Activated T-helper 1 cell treated with anti-CD3 and anti-CD28 coated beads, Interleukin-2, amount 50 U/mL, for 16 hours (primary cell): ENCODE measurements at places on chromosomes 2 and 18.

DNA sequence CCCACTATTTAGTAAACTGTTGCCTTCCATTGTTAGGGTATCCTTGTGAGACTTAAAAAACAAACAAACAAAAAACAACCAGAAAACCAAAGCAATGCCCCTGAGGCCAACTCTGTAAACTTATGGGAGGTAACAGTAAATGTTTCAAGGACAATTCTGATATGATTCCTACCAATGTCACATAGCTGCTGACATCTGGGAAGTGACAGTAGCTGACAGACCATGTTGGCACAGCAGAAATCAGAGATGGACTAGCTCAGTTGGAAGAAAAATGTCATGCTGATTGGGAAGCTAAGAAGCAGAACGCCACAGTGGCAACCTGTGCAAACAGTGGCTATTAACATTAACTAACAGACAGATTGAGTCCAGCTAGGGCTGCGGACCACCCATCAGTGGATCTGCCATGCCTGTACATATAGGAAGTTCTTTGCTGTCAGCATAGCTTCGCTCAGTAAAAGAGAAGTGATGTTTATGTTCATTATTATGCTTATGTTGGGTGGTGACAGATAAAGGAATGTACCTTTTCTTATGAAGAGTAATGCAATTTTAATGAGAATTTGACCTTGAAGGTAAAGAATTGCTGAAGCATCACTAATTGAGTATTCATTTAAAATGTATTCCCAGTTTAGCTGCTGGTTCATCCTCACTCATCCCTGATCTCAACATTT, 180.6 kb downstream of the PARD3B start:
- DNase-seq, result no peak

DNA sequence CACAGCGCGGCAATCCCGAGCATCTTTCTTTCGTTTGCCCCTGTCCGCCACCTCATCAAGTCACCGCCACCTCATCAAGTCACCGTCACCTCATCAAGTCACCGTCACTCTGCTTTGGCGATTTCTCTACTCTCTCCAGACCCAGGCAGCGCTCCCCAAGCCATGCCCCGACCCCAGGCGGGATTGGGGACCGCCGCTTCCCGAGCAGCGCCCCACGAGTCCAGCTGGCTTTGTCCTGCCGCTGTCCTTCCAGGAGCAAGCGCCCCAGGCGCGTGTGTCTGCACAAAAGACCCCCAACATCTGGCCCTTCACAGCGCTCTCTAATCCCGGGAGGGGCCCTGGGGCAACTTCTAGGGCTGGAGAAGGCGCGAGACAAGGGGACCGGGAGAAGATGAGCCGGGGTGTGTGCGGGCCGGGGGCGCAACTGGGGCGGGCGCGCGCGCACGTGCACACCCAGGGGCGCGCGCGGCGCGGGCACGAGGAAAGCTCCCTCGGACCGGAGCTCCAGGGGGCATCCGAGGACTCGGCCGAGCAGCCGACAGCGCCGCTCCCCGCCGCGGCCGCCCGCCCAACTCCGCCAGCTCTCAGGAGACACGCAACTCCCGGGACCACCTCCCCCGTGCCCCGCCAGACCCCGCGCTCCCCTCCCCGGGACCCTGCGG, 633 bp upstream of the RNF152 start:
- no peak for DNase-seq

GRCh38 chr2:129923265-129924091, 56.0 kb upstream of the RAB6C start:
- no peak for DNase-seq

DNA sequence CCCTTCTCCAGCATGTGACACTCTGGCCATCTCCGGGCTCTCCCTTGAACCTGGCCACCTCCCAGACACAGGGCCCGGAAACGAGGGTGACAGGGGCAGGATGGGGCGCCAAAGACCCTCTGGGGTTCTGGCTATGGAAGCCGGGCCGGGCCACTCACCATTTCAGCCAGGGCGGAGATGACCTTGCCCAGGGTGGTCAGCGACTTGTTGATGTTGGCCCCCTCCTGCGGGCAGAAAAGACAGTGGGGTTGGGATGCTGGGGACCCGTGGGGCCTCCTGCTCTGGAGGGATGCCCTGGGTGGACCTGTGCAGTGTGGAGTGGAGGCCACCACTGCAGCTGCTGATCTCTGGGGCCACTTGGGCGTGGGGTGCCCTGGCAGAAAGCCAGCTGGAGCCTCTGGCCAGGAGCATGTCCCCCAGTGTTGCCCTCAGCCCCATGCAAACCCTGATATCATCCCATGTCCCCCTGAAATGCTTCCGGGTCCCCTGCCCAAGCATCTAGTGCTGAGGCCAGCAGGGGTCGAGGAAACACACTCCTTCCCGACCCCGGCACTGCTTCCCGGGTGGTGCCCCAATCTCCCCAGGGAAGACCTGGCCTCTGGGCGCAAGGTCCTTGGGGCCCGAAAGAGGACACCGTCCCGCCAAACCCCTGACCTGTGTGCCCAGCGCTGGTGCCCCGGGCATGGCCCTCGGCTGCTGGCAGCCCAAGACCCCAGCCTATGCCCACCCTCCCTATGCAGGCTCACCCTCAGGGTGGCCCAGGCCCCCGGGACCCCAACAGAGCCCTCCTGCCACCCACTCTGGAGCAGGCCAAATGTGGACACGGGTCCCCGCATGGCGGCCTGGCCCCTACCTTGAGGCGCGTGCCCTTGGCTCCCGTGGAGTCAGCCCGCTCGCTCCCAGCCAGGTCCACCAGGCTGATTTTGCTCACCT, 36.9 kb downstream of the KIF1A start:
- no peak for DNase-seq

DNA sequence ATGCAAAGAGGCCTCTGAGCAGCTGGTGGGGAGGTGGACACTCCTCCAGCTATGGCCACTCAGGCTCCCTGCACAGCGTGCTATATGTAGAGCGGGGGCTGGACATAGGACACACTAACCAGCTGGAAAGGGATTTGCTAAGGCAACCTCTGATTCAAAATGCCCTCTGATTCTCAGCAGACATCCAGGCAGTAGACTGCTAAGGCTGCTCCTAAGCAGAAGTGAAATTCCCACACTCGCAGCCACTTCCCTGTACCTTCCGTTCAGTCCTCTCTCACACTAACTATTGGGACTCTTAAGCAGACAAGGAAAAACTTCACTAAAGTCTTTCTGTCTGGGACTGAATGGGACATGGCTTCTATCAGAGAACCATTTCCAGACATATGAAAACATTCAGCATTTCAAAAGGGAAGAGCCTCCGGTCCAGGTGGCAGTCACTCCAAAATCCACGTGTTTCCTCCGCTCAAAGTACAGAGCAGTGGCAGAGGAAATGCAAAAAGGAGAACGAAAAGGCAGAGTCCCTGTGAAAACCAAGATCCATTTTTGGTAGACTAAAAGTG, 265.8 kb downstream of the TTC32 start:
- DNase-seq, result no peak

DNA sequence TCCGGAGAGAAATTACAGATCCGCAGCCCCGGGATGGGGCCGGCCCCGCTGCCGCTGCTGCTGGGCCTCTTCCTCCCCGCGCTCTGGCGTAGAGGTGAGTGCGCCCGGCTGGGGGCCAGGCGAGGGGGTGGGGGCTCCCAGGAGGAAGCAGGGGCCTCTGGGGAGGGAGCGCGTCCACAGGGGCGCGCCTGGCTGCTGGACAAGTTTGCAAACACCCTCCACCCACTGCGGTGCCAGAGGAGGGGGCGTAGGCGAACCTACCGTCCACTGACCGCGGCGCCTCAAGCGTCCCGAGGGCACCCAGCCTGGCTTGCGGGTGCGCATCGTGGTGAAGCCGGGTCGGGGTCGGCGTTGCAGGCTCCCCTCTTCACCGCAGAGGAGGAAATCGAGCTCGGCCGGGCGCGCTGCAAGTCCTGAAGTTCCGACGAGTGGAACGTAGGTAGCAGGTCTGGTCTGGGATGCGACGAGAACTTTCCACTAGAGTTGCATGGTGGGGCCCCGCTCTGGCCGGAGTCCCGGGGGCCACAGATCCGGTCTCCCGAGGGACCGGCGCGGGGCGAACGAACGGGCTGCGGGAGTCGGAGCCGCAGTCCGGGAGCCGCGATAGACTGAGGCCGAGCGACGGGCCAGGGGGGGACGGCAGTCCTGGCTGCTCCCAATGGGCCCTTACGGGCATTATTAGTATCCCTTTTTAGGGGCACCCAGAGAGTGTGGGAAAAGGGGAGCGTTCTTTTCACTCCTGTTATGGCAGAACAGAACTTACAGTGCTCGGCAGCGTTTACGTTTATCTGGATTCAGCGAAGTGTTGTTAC, 502 bp downstream of the MERTK start:
- no peak for DNase-seq
